ENCODE measurements at places on chromosomes 1 and 21. TPM values are rescaled to one million over a fixed set of nuclear protein-coding genes. Genes with fewer than 3 reads are reported as not detected.

- no peak overlapping the region for H3K4me3 ChIP-seq
- H3K27me3 ChIP-seq: peaks cover 3% of the 10 kb centered on the region
- peaks cover 5% of the 10 kb centered on the region for H3K4me1 ChIP-seq
- H3K27ac ChIP-seq: no peak overlapping the region
- no peak for DNase-seq
Measured at GRCh38 chr1:47664356-47664755, 226.5 kb downstream of the FOXD2 start.

DNA sequence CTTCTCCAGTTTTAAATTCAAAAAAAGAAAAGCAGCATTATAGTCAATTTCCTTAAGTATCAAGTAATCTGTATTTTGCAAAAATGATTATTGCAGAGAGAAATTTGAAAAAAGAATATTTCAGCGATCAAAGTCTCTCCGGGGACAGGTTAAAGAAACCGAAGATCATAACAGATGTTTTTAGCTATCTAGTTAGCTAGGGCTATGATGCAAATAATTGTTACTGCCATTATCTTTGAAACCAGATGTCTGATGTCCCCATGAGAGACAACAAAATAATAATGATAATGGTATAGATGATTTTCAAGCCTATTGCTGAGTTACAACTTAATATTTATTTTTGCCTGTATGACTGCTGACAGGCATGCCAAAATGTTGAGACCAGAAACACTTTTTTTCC lies 1326.0 kb downstream of the PLA2G4A start:
- H3K27ac ChIP-seq: no peak overlapping the region
- H3K36me3 ChIP-seq: no peaks in the 10 kb centered on the region
- no peak for DNase-seq
- no peak overlapping the region for H3K4me3 ChIP-seq

GRCh38 chr1:171335964-171336363 lies 22.0 kb downstream of the FMO4 start:
- H3K27ac ChIP-seq: no peak overlapping the region
- H3K27me3 ChIP-seq: no peaks in the 10 kb centered on the region
- DNase-seq: no peak

DNA sequence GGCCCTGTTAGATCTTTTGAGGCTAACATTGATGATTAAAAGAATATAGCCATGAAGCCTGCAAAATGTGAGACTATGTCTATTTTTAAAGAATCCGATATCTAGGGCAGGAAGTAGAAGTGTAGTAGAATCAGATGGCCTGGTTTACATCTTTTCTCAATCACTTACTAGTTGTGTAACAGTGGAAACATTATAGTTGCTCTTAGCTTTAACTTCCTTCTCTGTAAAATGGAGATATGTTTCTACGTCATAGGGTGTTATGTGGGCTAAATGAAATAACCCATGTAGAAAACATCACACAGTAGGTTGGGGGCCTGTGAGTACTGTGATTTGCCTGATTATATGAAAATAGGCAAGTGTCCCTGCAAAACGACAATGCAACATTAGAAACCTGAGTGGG lies 4.4 kb upstream of the IGFN1 start:
- DNase-seq: no peak
- peaks cover 7% of the 10 kb centered on the region for H3K4me1 ChIP-seq
- no peaks in the 10 kb centered on the region for H3K36me3 ChIP-seq
- H3K4me3 ChIP-seq: no peak overlapping the region
- H3K27ac ChIP-seq: no peak overlapping the region

Gene DENND2D
- not detected for total RNA-seq

- DNase-seq: no peak
- no peaks in the 10 kb centered on the region for H3K4me1 ChIP-seq
- H3K36me3 ChIP-seq: no peaks in the 10 kb centered on the region
- no peak overlapping the region for H3K27ac ChIP-seq
- no peaks in the 10 kb centered on the region for H3K27me3 ChIP-seq
- H3K4me3 ChIP-seq: no peak overlapping the region
Measured at GRCh38 chr1:75165264-75165663, 31.1 kb downstream of the LHX8 start.

DNA sequence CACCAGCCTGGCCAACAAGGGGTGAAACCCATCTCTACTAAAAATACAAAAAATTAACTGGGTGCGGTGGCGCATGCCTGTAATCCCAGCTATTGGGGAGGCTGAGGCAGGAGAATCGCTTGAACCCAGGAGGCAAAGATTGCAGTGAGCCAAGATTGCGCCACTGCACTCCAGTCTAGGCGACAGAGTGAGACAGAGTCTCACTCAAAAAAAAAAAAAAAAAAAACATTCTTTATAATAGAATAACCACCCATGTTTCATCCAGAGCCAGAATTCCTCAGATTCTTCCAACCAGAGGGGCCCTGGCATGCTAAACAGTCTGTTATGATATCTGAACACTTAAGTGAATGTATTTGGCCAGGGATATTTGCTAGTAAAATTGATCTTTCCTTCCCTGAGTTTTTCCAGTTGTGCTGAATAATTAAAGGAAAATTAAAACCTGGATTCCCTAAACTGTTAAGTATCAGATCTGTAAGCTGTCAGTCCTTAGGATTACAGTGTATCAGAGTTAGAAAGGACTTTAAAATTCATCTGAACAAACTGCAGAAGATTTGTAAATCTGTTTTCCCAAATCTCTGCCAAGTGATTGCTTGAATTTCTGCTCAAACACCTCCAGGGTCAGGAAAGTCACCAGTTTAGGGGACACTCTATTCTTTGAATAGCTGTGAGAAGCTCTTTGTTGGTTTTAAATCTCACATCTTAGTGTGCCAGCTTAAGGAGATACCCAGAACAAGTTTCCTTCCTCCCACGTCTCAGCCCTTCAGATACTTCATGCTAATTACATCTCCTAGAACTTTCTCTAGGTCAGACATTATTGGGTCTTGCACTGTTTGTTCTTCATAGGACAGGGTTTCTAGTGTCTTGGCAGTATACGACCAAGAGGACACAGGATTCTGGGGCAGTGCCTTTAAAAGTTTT lies 84.6 kb upstream of the BMP8A start:
- H3K4me1 ChIP-seq: peaks cover 46% of the 10 kb centered on the region
- DNase-seq: peak; percentile 39
- peak overlapping the region; percentile 90 for H3K4me3 ChIP-seq
- no peaks in the 10 kb centered on the region for H3K27me3 ChIP-seq
- peak overlapping the region; percentile 93 for H3K27ac ChIP-seq
- no peaks in the 10 kb centered on the region for H3K36me3 ChIP-seq

Gene TEDDM1
- not detected for total RNA-seq

Gene ATAD3A
- total RNA-seq: 25.1 TPM

DNA sequence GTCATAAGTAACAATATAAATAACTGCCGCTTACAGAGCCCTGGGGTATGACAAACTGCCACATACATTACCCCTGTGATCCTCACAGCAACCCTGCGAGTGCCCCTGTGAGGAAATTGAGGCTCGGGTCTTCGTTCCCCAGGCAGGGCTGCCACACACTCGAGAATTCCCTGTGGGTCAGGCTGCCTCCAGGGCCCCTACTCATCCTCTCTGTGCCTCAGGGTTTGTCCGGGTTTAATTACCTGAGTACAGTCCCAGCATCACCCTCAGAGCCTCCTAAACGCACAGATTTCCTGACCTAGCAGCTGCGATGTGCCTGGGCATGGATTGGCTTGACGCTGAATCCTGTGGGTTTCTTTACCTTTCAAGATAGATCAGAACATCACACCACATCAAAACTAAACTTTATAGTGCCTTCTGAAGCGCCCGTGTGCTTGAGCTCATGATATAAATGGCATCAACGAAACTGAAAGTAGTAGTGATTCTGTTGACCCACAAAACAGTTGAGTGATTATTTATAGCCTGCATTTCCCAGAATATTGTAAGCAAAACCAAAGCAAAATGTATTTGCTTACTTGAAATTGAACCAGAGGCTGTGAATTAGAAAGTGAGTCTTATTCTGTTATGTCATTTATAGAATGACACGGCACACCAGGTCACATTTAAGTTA lies 14.0 kb downstream of the SLC37A1 start:
- H3K27me3 ChIP-seq: no peaks in the 10 kb centered on the region
- H3K4me3 ChIP-seq: no peak overlapping the region
- DNase-seq: no peak
- H3K27ac ChIP-seq: no peak overlapping the region

DNA sequence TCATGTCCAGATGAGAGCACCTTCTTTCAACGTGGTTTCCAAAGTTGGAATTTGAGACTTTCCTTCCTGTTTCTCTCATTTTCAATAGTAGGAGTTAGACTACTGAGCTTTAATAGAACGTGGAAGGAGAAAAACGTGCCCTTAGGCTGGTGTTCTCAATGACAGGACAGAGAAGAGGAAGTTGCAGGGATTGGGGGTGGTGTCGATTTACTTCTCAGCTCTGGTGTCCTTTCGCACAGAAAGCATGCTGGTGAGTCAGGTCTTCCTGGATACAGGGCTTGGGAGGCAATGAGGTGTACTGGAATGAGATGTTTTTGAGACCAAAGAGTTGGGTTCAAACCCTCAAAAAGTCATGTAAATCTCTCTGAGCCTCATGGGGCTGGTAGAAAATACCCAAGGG lies 67.1 kb downstream of the HIVEP3 start:
- no peak overlapping the region for H3K27ac ChIP-seq
- DNase-seq: no peak
- no peaks in the 10 kb centered on the region for H3K4me1 ChIP-seq
- H3K27me3 ChIP-seq: no peaks in the 10 kb centered on the region
- H3K4me3 ChIP-seq: no peak overlapping the region

- no peaks in the 10 kb centered on the region for H3K27me3 ChIP-seq
- DNase-seq: no peak
- H3K27ac ChIP-seq: no peak overlapping the region
- peaks cover 35% of the 10 kb centered on the region for H3K36me3 ChIP-seq
Measured at GRCh38 chr21:29055080-29055479, 18.4 kb downstream of the CCT8 start.

Gene COL16A1
- total RNA-seq: 7.0 TPM

- H3K4me1 ChIP-seq: peaks cover 57% of the 10 kb centered on the region
- DNase-seq: no peak
- no peak overlapping the region for H3K4me3 ChIP-seq
- no peaks in the 10 kb centered on the region for H3K27me3 ChIP-seq
- H3K27ac ChIP-seq: peak overlapping the region; percentile 96
Measured at GRCh38 chr1:201764166-201764565, 64.8 kb upstream of the IPO9 start.

Gene ESPN
- 11.0 TPM for total RNA-seq

Gene NGF
- total RNA-seq: not detected

DNA sequence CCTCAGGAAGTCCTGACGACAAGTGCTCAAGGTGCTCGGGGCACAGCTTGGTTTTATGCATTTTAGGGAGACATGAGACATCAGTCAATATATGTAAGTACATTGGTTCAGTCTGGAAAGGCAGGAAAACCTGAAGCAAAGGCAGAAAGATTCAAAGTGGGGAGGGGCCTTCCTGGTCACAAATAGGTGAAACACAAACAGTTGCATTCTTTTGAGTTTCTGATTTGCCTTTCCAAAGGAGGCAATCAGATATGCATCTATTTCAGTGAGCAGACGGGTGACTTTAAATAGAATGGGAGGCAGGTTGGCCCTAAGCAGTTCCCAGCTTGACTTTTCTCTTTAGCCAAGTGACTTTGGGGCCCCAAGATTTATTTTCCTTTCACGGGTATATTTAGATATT lies 8.9 kb upstream of the RNF187 start:
- no peak overlapping the region for H3K4me3 ChIP-seq
- H3K36me3 ChIP-seq: no peaks in the 10 kb centered on the region
- peaks cover 74% of the 10 kb centered on the region for H3K27me3 ChIP-seq
- no peak overlapping the region for H3K27ac ChIP-seq

- DNase-seq: no peak
- no peaks in the 10 kb centered on the region for H3K36me3 ChIP-seq
- no peak overlapping the region for H3K4me3 ChIP-seq
- H3K27me3 ChIP-seq: no peaks in the 10 kb centered on the region
- H3K27ac ChIP-seq: no peak overlapping the region
- H3K4me1 ChIP-seq: no peaks in the 10 kb centered on the region
Measured at GRCh38 chr1:5648410-5649165, 343.6 kb downstream of the NPHP4 start.

Gene CRB1
- 2.3 TPM for total RNA-seq

Gene WDR64
- not detected for total RNA-seq

DNA sequence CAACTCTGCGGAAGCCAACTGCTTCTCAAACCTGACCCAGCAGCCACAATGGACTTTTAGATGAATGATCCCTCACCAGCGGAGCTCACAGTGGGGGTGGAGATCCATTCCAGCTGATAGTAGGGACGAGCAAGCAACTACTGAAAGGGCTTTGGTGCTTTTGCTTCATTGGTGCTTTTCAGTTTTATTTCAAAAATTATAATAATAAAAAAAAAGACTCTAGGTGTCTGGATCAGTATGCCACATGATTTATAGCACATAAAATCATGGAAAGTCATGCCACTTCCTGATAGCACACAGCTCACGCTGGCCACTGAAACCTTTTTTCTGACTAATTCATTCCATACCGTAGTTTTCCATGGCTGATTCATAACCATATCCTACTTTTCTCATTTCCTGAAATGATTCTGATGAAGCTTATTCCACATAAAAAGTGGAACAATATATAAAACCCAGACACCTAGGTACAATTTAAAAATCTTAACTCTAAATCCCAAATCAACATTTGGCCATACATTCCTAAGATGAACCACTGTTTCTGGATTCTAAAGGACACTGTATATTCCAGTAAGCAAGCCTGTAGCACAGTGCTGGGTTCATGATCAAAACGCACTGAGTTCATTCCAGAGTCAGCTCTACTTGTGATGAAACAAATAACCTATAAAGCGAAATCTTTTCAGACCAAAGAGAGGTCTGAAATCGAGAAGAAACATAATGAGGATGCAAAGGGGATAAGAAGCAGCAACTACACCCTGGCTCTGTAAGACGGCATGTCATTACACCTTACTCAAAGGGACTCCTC lies 41.3 kb upstream of the KCNE1 start:
- no peaks in the 10 kb centered on the region for H3K36me3 ChIP-seq
- no peaks in the 10 kb centered on the region for H3K27me3 ChIP-seq
- no peak overlapping the region for H3K27ac ChIP-seq
- no peak overlapping the region for H3K4me3 ChIP-seq
- peaks cover 13% of the 10 kb centered on the region for H3K4me1 ChIP-seq

GRCh38 chr1:245776694-245777332 lies 622.0 kb downstream of the KIF26B start:
- DNase-seq: no peak
- no peak overlapping the region for H3K27ac ChIP-seq
- H3K36me3 ChIP-seq: no peaks in the 10 kb centered on the region
- H3K4me3 ChIP-seq: no peak overlapping the region

DNA sequence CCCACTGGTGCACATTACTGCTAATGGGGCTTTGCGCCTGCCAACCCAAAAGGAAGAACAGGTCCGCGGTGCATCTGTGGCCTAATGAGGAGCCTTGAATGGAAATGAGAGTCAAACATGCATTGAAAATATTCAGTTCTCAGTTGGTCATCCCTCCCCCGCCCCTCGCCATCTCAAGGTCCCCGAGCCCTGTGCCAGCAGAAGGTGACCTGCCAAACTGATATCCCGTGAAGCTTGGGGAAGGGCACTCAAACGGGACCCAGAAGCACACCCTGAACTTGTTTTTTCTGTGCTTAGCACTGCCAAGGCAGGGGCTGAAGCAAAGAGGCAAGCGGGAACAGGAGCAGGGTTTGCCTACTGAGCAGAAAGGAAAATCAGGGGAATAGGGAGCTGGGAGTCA lies 67.9 kb upstream of the ZNF648 start:
- no peaks in the 10 kb centered on the region for H3K36me3 ChIP-seq
- no peak overlapping the region for H3K27ac ChIP-seq
- H3K27me3 ChIP-seq: no peaks in the 10 kb centered on the region
- H3K4me1 ChIP-seq: no peaks in the 10 kb centered on the region
- DNase-seq: no peak

Data from neural progenitor cell (in vitro differentiated cells).